ENCODE measurements at places on chromosomes 7 and 10. TPM values are rescaled to one million over a fixed set of nuclear protein-coding genes. Genes with fewer than 3 reads are reported as not detected.
A peak's percentile ranks its signal among the peaks of the same experiment; 100 is the strongest.

AKR1C8 gene
- total RNA-seq, result 0.33 TPM

- no peak for DNase-seq
Observed at GRCh38 chr7:72405418-72405817, 6.7 kb downstream of the CALN1 start.

GRCh38 chr7:34060196-34060947 is 155.0 kb downstream of the BMPER start:
- DNase-seq, result no peak

CHAT gene
- total RNA-seq, result not detected

GRCh38 chr10:1102831-1103230 is 46.6 kb downstream of the WDR37 start:
- no peak for DNase-seq

DNA sequence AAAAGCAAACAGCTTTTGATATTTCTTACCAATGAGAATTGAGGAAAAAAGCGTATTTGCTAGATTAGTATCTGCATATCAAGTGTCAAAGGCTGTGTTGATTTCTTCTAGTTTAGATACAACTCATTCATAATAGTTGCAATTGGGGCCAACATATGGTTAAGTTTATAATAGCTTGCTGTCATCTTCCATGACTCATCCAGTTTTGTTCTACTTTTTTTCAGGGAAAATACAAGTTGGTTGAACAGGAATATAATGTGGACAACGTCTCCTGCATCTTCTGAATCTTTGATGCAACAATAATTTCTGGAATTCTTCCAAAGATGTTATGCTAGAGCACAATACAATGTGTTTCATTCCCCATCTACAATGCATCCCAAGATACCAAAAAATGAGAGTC is 182.0 kb downstream of the THSD7A start:
- no peak for DNase-seq

CHST15 gene
- 57.8 TPM for total RNA-seq

GPR146 gene
- 24.1 TPM for total RNA-seq

GRCh38 chr10:93566435-93567276 is at the start of gene FFAR4:
TSS of gene FFAR4 (plus strand) at chr10:93566665. CDS start at chr10:93566721, 56 bp downstream.
- DNase-seq, result peak; percentile 19

DNA sequence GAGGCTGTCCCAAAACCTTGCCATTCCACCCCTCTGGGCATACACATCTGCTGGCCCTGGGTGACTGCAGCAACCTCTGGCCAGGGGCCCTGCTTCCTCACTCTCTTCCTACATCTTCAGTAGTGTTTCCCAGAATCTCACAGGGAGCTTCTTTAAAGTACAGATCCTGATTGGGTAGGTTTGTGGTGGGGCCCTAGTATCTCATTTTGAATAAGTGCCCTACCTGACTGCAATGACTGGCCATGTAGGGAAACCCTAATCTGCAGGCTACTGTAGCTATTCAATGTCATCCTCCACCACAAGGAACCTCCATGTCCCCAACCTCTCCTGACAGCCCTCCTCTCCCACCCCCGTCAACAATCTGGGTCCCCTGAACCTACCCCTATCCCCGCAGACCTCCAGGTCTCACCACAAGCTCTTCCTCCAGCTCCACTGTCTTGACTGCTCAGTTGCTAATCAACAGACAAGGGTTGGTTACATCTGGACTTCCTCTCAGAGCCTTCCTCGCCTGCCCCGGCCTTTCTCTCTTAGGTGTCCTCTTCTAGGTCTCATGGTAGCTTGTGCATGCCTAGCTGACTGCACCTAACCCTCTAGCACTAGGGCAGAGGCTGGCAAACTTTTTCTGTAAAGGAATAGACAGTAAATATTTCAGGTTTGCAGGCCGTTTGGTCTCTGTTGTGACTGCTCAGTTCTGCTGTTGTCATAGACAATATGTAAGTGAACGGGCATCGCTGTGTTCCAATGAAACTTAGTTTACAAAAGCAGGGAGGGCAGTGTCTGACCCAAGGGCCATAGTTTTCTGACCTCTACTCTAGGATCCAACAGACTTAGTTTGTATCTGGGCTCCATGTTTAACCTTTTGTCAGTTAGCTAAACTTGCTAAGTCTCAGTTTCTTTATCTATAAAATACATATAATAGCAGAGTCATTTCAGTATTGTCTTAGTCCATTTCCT is 121.1 kb downstream of the AOAH start:
- no peak for DNase-seq

DNA sequence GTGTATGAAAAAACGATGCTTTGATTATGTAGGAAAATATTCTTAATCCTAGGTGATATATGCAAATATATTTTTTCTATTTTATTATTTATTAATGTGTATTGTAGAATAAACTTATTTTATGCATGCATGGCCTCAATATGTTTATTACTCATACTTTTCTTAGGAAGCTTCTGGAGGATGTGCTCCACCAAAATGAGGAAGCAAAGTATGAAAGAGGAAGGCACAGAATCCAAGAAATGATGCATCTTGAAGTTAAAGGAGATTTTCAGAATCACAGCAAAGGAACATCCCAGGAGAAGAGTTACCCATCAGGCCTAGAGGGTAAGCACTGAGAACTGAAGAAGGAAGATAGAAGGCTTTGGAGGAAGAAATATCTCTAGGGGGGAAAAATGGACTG is 35.0 kb upstream of the MRPS16 start:
- no peak for DNase-seq
